ENCODE measurements at places on chromosomes 6 and 20.
A peak's percentile ranks its signal among the peaks of the same experiment; 100 is the strongest.

DNA sequence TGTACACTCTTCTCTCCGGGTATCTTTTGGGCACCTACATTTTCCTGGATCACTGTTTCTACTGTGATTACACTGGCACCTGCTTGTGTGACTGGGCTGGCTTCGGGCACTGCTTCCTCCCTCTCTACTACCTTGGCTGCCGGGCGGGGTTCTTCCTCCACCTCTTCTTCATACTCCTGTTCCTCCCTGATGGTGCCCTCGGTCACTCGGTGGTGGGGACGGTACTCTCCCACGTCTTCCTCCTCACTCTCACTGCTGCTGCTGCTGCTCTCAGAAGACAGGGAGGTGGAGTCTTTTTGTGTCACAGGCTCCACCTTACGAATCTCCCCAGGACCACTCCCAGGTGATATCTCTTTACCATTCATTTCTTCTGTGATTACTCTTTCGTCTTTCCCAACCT, 42.5 kb downstream of the SMLR1 start:
- no peak for DNase-seq
- H3K4me1 ChIP-seq, result peaks cover 4% of the 10 kb centered on the region
- H3K27me3 ChIP-seq, result no peaks in the 10 kb centered on the region
- H3K27ac ChIP-seq, result no peak overlapping the region

- H3K4me1 ChIP-seq, result no peaks in the 10 kb centered on the region
- no peak overlapping the region for H3K27ac ChIP-seq
- no peak overlapping the region for H3K4me3 ChIP-seq
- H3K36me3 ChIP-seq, result no peaks in the 10 kb centered on the region
Observed at GRCh38 chr6:45541934-45542333, 164.2 kb upstream of the SUPT3H start.

DNA sequence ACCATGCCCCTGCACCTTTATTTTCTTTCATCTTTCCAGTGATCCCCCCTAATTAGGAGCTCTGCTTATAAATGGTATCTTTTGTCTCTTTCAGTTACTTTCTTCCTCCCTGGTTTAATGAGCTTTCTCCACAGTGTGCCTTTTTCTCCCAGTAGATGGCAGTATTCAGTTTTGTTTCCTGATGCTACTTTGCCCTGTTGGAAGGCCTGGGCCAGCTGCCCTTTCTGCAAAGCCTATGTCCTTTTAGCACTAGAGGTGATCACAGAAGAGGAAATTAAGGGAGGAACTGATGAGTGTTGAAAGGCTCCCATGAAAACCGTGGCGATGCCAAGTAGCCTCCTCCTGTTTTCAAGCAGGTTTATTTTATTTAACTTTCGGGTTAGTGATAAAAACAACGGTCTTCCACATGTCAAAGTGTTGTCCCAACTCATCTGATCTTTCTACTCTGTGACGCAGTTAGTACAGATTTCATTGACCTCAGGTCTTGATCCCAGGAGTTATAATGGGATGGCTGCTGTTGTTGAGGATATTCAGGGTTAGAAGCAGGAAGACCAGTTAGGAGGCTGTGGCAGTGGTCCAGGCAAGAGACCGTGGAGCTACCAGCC, 184.2 kb upstream of the BMP2 start:
- DNase-seq, result no peak
- H3K4me1 ChIP-seq, result no peaks in the 10 kb centered on the region
- H3K36me3 ChIP-seq, result no peaks in the 10 kb centered on the region
- no peak overlapping the region for H3K4me3 ChIP-seq
- H3K27me3 ChIP-seq, result no peaks in the 10 kb centered on the region
- H3K27ac ChIP-seq, result no peak overlapping the region

DNA sequence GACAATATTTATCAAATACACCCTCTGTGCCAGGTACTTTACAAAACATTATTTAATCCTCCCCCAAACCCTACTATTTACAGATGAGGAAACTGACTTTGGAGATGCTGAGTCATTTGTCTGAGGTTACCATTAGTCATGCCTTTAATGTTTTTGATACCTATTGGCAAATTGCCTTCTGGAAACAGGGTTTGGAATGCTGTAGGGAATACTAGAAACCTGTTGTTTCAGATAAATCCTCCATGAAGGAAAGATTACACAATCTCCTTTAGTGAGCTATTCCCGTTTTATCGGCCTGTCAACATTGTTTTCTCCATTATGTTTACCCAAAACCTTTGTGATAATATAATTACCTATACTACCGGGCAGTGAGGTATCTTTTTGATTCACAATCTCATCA, 93.6 kb upstream of the ADGRF1 start:
- peaks cover 11% of the 10 kb centered on the region for H3K27me3 ChIP-seq
- H3K4me1 ChIP-seq, result no peaks in the 10 kb centered on the region
- H3K36me3 ChIP-seq, result no peaks in the 10 kb centered on the region
- no peak for DNase-seq

- no peaks in the 10 kb centered on the region for H3K4me1 ChIP-seq
- H3K27me3 ChIP-seq, result peaks cover 10% of the 10 kb centered on the region
- no peaks in the 10 kb centered on the region for H3K36me3 ChIP-seq
- no peak for DNase-seq
- H3K4me3 ChIP-seq, result no peak overlapping the region
- no peak overlapping the region for H3K27ac ChIP-seq
Observed at GRCh38 chr6:90719321-90720195, 132.7 kb upstream of the MAP3K7 start.

GRCh38 chr20:64149809-64150560, 14.3 kb upstream of the MYT1 start:
- no peaks in the 10 kb centered on the region for H3K36me3 ChIP-seq
- no peak overlapping the region for H3K27ac ChIP-seq
- DNase-seq, result no peak
- no peak overlapping the region for H3K4me3 ChIP-seq

DNA sequence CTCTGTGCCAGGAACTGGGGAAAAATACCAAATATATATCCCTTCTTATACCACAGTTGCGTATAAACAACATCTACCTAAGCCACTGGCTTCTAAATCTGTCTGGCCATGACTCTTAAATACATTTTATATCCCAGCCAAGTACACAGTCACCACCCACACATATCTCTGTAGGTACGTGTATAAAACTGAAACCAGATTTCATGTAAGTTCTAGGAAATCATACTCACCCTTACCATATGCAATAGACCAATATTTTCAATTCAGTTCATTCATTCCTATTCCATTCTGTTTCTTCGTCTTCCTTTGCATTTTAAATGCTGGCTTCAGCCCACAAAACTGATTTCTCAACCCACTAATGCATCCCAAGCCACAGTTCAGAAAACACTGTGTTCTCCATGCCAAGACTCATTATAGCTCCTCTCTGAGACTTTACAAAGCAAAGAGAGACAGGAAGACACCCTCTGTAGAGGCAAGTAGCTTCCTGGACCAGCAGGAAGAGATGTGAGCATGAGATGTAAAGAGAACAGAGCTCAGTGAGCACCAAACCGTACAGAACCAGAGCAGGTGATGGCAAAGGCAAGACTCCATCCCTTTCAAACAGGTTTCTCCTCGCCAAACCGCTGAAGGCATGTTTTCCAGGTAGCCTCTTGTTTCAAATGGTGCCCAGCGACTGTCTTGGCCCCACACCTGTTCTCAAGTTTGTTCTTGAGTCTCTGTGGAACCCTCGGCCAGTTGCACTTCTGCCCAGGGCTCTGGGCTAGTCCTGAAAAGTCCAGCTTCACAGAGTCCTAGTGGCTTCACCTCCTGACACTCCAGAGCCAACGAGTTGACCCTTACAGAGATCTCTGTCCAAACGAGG, 18.7 kb downstream of the FAM50B start:
- peaks cover 25% of the 10 kb centered on the region for H3K27me3 ChIP-seq
- no peak for DNase-seq
- H3K36me3 ChIP-seq, result no peaks in the 10 kb centered on the region
- H3K4me3 ChIP-seq, result no peak overlapping the region
- H3K27ac ChIP-seq, result no peak overlapping the region
- no peaks in the 10 kb centered on the region for H3K4me1 ChIP-seq

- DNase-seq, result no peak
- H3K4me1 ChIP-seq, result no peaks in the 10 kb centered on the region
- H3K27ac ChIP-seq, result no peak overlapping the region
Observed at GRCh38 chr6:132058975-132059374, 107.8 kb upstream of the CCN2 start.

- H3K27ac ChIP-seq, result peak overlapping the region; percentile 100
- DNase-seq, result no peak
- no peaks in the 10 kb centered on the region for H3K27me3 ChIP-seq
- H3K4me1 ChIP-seq, result peaks cover 20% of the 10 kb centered on the region
- peaks cover 13% of the 10 kb centered on the region for H3K36me3 ChIP-seq
- no peak overlapping the region for H3K4me3 ChIP-seq
Observed at GRCh38 chr6:26057899-26058298, 29.3 kb upstream of the HFE start.

GRCh38 chr6:139290787-139291311, 949 bp downstream of the TXLNB start:
- H3K27ac ChIP-seq, result peak overlapping the region; percentile 96
- no peaks in the 10 kb centered on the region for H3K27me3 ChIP-seq
- H3K36me3 ChIP-seq, result peaks cover 21% of the 10 kb centered on the region
- DNase-seq, result no peak
- peaks cover 64% of the 10 kb centered on the region for H3K4me1 ChIP-seq
- peak overlapping the region; percentile 76 for H3K4me3 ChIP-seq

- H3K4me3 ChIP-seq, result no peak overlapping the region
- no peak overlapping the region for H3K27ac ChIP-seq
- DNase-seq, result no peak
- H3K27me3 ChIP-seq, result no peaks in the 10 kb centered on the region
- H3K4me1 ChIP-seq, result no peaks in the 10 kb centered on the region
Observed at GRCh38 chr20:56839786-56840185, 210.7 kb downstream of the TFAP2C start.

- H3K4me1 ChIP-seq, result peaks cover 18% of the 10 kb centered on the region
- peaks cover 56% of the 10 kb centered on the region for H3K36me3 ChIP-seq
- DNase-seq, result no peak
- H3K27ac ChIP-seq, result no peak overlapping the region
Observed at GRCh38 chr20:44910690-44911262, 916 bp downstream of the PABPC1L start.

- no peak for DNase-seq
- peaks cover 4% of the 10 kb centered on the region for H3K27me3 ChIP-seq
- H3K4me3 ChIP-seq, result no peak overlapping the region
Observed at GRCh38 chr6:14001329-14002012, 76.7 kb downstream of the RNF182 start.

GRCh38 chr6:40439026-40439800, 148.0 kb downstream of the LRFN2 start:
- H3K4me3 ChIP-seq, result no peak overlapping the region
- no peaks in the 10 kb centered on the region for H3K4me1 ChIP-seq
- no peak overlapping the region for H3K27ac ChIP-seq
- DNase-seq, result no peak
- peaks cover 3% of the 10 kb centered on the region for H3K27me3 ChIP-seq

GRCh38 chr6:52020945-52021570, 66.4 kb downstream of the PKHD1 start:
- no peak overlapping the region for H3K4me3 ChIP-seq
- H3K27me3 ChIP-seq, result peaks cover 7% of the 10 kb centered on the region
- H3K36me3 ChIP-seq, result no peaks in the 10 kb centered on the region
- H3K4me1 ChIP-seq, result peaks cover under 1% of the 10 kb centered on the region
- no peak overlapping the region for H3K27ac ChIP-seq
- no peak for DNase-seq

- H3K36me3 ChIP-seq, result no peaks in the 10 kb centered on the region
- H3K4me3 ChIP-seq, result no peak overlapping the region
- no peak for DNase-seq
Observed at GRCh38 chr6:140105857-140106256, 731.4 kb upstream of the CITED2 start.

- no peaks in the 10 kb centered on the region for H3K27me3 ChIP-seq
- no peaks in the 10 kb centered on the region for H3K4me1 ChIP-seq
- no peak overlapping the region for H3K4me3 ChIP-seq
- H3K27ac ChIP-seq, result no peak overlapping the region
Observed at GRCh38 chr20:61449057-61449609, 197.1 kb downstream of the CDH4 start.

GRCh38 chr6:33419580-33420490, at the start of gene SYNGAP1:
SYNGAP1 (plus strand) TSS chr6:33420065; CDS start chr6:33420265, 200 bp downstream.
- no peaks in the 10 kb centered on the region for H3K27me3 ChIP-seq
- H3K27ac ChIP-seq, result peak within 1 kb of the TSS; percentile 96
- H3K4me1 ChIP-seq, result peaks cover 60% of the 10 kb centered on the region
- DNase-seq, result no peak
- H3K4me3 ChIP-seq, result peak within 1 kb of the TSS; percentile 32

- no peak overlapping the region for H3K27ac ChIP-seq
- no peaks in the 10 kb centered on the region for H3K27me3 ChIP-seq
- peaks cover 11% of the 10 kb centered on the region for H3K36me3 ChIP-seq
- no peak for DNase-seq
Observed at GRCh38 chr20:62050166-62051120, 15.2 kb downstream of the TAF4 start.

GRCh38 chr6:17780061-17780460, 73.3 kb upstream of the NUP153 start:
- H3K4me3 ChIP-seq, result no peak overlapping the region
- no peaks in the 10 kb centered on the region for H3K4me1 ChIP-seq
- DNase-seq, result no peak
- no peak overlapping the region for H3K27ac ChIP-seq
- no peaks in the 10 kb centered on the region for H3K27me3 ChIP-seq
- H3K36me3 ChIP-seq, result peaks cover 28% of the 10 kb centered on the region

- no peak for DNase-seq
- peak overlapping the region; percentile 94 for H3K4me3 ChIP-seq
- H3K27me3 ChIP-seq, result peaks cover 5% of the 10 kb centered on the region
Observed at GRCh38 chr6:52994031-52994838, 849 bp downstream of the GSTA4 start.

- H3K27me3 ChIP-seq, result no peaks in the 10 kb centered on the region
- DNase-seq, result no peak
- no peaks in the 10 kb centered on the region for H3K36me3 ChIP-seq
- H3K27ac ChIP-seq, result no peak overlapping the region
Observed at GRCh38 chr6:30747300-30747687, 2.9 kb upstream of the IER3 start.

DNA sequence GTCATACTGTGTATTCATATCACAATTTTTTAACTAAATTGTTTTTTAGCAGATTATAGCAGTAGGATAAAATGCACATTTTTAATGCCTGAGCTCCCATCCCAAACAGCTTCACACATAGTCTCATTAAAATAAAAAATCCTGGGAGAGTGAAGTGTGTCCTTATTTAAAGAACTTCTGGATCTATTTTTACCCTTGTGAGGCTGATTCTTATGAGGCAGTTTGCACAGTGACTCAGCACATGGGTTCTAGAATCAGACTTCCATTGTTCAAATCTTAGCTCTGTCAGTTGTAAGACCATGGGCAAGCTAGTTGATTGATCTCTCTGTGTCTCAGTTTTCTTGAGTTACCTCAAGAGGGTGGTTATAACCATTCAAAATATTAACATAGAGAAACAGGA, 72.3 kb downstream of the MACROD2 start:
- H3K4me3 ChIP-seq, result no peak overlapping the region
- H3K27me3 ChIP-seq, result no peaks in the 10 kb centered on the region
- no peaks in the 10 kb centered on the region for H3K36me3 ChIP-seq
- no peak for DNase-seq
- no peak overlapping the region for H3K27ac ChIP-seq
